ENCODE measurements at places on chromosomes 3 and 15. TPM values are rescaled to one million over a fixed set of nuclear protein-coding genes. Genes with fewer than 3 reads are reported as not detected.

Gene KCNMB3
- 1.4 TPM for total RNA-seq

Gene RAB6B
- total RNA-seq = 2.5 TPM

Gene ARHGAP11A
- 23.8 TPM for total RNA-seq

Gene GPR149
- not detected for total RNA-seq

Gene GOLGA8N
- 1.5 TPM for total RNA-seq
